NCI-H1417 (cell line): ENCODE measurements at places on chromosomes 4 and X.
A peak's percentile ranks its signal among the peaks of the same experiment; 100 is the strongest.

DNA sequence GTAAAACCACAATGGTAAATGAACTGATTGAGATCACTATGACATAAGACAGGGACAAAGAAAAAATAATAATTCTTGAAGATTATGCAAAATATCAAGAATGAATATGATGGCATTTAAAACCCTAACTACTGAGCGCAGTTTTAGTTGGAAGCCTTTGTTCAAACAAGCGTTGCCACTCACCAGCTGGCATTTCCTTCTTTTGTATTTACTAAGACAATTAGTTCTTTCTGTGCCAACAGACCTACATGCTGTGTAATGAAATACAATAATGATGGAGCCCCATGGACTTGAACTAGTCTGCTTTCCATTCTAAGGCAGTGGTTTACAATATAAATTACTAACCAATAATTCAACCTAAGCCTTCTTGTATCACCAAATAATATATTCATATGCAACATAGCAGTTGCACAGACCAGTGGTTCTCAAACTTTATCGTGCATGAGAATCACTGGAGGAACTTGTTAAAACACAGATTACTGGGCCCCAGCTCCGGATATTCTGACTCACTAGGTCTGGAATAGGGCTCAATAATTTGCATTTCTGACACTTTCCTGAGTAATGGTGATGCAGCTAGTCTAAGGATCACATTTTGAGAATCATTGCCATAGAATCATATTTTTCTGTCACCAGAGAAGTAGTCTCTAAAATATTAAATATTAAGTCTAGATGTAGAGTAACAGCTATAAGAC is 196.4 kb upstream of the MAGEB18 start:
- DNase-seq: peak; percentile 17

GRCh38 chr4:118817178-118817930 is 18.6 kb downstream of the SEC24D start:
- no peak for DNase-seq

GRCh38 chr4:87087420-87087819 is 133.0 kb downstream of the KLHL8 start:
- DNase-seq: no peak

- DNase-seq: no peak
Measured at GRCh38 chr4:82694892-82695291, 103.7 kb downstream of the SCD5 start.

GRCh38 chrX:85303544-85303943 is 59.8 kb downstream of the ZNF711 start:
- DNase-seq: no peak

- no peak for DNase-seq
Measured at GRCh38 chr4:85514117-85514516, 39.2 kb downstream of the ARHGAP24 start.

GRCh38 chrX:153875391-153876111 is 10.4 kb downstream of the L1CAM start:
- peak; percentile 46 for DNase-seq

DNA sequence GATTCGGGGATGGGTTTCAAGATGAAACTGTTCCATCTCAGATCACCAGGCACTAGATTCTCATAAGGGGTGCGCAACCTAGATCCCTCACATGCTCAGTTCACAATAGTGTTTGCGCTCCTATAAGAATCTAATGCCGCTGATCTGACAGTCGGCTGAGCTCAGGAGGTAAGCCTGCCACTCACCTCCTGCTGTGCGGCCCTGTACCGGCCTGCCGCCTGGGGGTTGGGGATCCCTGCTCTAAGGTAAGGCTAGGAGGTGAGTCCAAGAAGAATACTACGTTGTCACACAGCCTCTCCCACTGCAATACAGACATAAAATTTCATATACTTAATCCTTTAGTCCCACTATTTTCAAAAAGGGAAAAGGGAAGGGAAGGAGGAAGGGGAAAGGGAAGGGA is 213.4 kb upstream of the HCCS start:
- no peak for DNase-seq

DNA sequence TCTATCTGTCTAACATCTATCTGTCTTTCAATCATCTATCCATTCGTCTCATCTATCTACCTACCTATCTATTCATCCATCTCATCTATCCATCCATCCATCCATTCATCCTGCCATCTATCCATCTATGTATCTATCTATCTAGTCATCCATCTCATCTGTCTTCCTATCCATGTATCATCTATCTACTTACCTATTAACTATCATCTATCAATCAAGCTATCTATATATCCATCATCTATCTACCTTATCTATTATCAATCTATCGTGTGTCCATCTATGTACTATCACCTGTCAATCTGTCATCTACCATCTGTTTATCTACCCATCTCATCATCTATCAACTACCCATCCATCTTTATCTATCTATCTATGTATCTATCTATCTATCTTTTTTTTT is 217.7 kb downstream of the CRLF2 start:
- DNase-seq: no peak

GRCh38 chrX:80755174-80755573 is 54.5 kb downstream of the BRWD3 start:
- DNase-seq: no peak

DNA sequence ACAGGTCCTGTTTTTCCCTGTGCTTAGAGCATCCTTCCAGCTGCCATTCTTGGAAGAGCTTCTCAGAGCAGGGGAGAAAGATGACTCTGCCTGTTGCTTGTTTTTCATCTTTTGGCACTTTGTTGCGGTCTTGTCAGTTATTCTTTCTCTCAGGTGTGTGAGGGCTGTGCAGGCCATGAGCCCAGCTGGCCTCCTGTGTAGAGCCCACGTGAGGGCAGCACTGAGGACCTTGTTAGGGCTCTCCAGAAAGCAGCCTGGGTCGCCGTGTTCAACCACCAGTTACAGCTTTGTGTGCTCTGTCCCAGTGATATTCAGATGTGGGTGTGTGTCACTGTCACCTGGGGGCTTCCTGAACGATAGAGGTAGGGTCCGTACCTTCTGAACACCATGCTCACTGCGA is 52.8 kb downstream of the NOP14 start:
- DNase-seq: no peak

GRCh38 chrX:40340116-40340515 is 240.7 kb upstream of the ATP6AP2 start:
- peak; percentile 17 for DNase-seq
